Activated CD4-positive, alpha-beta T cell treated with anti-CD3 and anti-CD28 coated beads, Interleukin-2, amount 10 ng/mL, durations not matched to agents 7 days and 5 days (primary cell): ENCODE measurements at places on chromosomes 3 and 15. TPM values are rescaled to one million over a fixed set of nuclear protein-coding genes. Genes with fewer than 3 reads are reported as not detected.

The GOLGA8R gene
- 3.4 TPM for total RNA-seq

The MYEF2 gene
- total RNA-seq = 23.3 TPM

The SECISBP2L gene
- 35.8 TPM for total RNA-seq

The LNP1 gene
- total RNA-seq = 0.72 TPM

The ZDHHC23 gene
- total RNA-seq = 2.8 TPM

The CAPN3 gene
- total RNA-seq = 5.5 TPM

The ADIPOQ gene
- total RNA-seq = not detected

The TRIM42 gene
- total RNA-seq = not detected
